Ovary (tissue), 10 donors: ENCODE measurements at places on chromosomes 7 and 10. TPM values are rescaled to one million over a fixed set of nuclear protein-coding genes. Genes with fewer than 3 reads are reported as not detected.

GRCh38 chr10:114867365-114867764, 45.8 kb downstream of the FHIP2A start:
- no peak for DNase-seq

Gene AGFG2
- 10.0 TPM for polyA plus RNA-seq

Gene PNLIP
- polyA plus RNA-seq: not detected

GRCh38 chr10:52077814-52078213, 236.3 kb upstream of the DKK1 start:
- no peak for DNase-seq

GRCh38 chr10:62264702-62265436, 3.8 kb downstream of the RTKN2 start:
- DNase-seq: no peak

Gene SPDYE2B
- not detected for polyA plus RNA-seq

DNA sequence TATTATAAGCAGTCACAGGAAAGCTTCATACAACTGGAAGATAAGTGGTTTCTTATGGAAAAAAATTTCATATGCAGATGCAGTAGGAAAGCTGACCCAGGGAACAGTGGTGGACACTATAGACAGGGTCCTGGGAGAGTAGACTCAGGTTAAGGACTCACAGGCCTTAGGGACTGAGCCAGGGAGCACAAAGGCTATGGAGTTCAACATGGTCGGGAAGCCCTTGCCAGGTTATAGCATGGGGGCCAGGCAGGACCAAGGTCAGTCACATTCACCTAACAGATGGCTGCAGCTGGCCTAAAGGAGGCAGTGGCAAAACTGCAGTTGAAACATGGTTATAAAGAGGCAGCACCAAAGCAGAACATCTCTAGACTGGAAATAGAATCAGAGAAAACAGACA, 54.9 kb upstream of the UNC5B start:
- DNase-seq: no peak

GRCh38 chr7:128084896-128085608, 53.8 kb upstream of the LRRC4 start:
- no peak for DNase-seq

Gene CRTAC1
- 3.2 TPM for polyA plus RNA-seq

Gene CACNB2
- 8.9 TPM for polyA plus RNA-seq

- no peak for DNase-seq
Observed at GRCh38 chr10:50347394-50347802, 96.1 kb upstream of the ASAH2 start.

GRCh38 chr10:93701866-93702209, 554 bp downstream of the FRA10AC1 start:
- peak; percentile 27 for DNase-seq

GRCh38 chr7:158828133-158829020, 932 bp downstream of the ESYT2 start:
- DNase-seq: peak; percentile 80
